ENCODE measurements at places on chromosomes 6 and 20.

GRCh38 chr20:58692579-58693225 lies at the start of gene NPEPL1:
NPEPL1 (plus strand) TSS chr20:58692800; CDS start chr20:58692901, 101 bp downstream.
- peak; percentile 87 for DNase-seq

DNA sequence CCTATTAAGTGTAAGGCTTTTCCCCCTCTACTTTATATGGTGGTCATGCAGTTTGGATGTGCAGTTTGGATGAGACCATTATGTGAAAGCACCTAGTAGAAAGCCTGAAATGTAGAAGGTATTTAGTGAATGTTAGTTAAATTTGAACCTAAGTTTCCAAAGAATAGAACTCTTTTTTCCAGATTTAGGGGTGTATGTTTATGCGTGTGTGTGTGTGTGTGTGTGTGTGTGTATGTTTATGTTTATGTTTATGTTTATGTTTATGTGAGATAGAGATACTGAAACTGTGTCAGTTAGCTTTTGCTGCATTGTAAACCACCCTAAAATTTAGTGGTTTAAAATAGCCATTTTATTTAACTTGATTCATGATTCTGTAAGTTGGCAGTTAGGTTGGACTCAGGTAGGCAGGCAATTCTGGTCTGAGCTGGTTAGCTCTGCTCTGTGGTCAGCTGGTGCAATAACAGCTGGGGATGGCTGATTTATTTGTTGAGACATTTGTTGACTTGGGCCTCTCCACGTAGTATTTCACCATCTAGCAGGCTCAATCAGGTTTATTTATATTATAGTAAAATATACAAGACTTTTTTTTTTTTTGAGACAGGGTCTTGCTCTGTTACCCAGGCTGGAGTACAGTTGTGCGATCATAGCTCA lies 54.0 kb downstream of the STK4 start:
- no peak for DNase-seq

DNA sequence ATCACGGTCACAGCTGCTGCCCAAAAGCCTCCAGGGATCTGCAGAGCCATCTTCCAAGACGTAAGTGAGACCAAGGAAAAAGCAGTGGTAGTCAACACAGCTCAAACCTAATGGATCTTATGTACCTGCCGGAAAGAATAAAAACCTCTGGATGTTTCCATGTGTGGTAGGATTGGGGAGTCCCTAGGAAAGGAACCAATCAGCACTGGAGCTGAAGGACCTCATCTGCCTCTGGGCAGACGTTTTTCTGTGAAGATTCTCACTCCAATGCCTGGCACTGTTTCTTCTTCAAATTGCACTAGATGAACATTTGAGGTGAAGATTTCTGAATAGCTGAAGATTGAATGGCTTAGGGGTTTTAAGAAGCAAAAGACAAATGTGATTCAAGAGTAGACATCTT lies at the start of gene HLA-DQB2:
Gene HLA-DQB2 (minus strand): TSS at position 112 of the 400 bp plus-strand sequence. CDS start 62 bp downstream, at position 50.
- DNase-seq = no peak

DNA sequence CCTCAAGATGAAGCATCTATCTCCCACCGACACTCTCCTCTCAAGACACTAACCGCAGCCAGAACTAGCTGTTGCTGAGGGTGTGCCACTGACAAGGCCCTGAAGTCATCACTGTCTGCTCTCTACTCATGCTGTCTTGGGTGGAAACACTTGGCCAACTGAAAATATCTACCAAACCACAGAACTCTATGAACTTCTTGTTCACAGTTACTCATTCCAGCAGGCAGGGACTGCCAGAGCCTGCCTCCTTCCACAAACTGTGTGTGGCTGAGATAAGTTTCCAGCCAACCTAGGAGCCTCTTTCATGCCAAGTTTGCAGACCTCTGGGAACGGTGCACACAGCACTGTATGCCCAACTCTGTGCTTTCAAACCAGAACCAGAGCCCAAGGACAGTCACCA lies 45.5 kb upstream of the NXT1 start:
- DNase-seq = no peak

GRCh38 chr6:21438986-21439352 lies 154.6 kb upstream of the SOX4 start:
- DNase-seq = no peak

GRCh38 chr6:34638834-34639736 lies 57.5 kb downstream of the ILRUN start:
- no peak for DNase-seq

DNA sequence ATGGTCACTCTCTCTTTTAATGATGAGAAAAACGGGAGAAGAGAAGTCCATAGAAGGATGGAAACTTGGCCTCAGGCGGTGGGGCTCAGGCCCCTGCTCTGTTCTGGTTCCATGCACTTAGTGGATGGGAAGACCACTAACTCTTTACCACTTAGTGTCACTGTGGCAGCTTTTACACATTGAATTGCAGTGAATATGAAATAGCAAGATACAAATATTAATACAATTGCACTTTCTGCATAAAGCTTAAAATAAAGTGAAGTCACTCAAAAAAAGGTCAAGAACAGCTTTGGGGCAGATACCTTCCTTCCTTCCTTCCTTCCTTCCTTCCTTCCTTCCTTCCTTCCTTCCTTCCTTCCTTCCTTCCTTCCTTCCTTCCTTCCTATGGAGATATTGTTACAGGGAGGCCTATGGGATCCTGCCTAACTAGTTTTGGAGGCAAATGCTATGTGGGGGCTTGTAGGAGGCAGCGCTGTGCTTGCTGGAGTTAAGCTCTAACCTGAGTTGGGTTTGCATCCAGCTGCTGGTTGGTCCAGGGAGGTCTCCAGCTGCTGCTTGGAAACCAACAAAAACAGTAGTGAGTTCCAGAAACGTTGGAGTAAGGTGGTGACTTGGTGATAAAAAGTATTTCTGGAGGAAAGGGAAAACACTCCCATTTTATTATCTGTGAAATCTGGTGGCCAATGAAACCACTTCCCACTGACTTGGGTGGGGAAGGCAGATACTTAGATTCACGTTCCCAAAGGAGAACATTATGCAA lies 62.3 kb upstream of the NKX2-2 start:
- no peak for DNase-seq

- no peak for DNase-seq
Measured at GRCh38 chr6:40722091-40722490, 134.9 kb upstream of the LRFN2 start.

DNA sequence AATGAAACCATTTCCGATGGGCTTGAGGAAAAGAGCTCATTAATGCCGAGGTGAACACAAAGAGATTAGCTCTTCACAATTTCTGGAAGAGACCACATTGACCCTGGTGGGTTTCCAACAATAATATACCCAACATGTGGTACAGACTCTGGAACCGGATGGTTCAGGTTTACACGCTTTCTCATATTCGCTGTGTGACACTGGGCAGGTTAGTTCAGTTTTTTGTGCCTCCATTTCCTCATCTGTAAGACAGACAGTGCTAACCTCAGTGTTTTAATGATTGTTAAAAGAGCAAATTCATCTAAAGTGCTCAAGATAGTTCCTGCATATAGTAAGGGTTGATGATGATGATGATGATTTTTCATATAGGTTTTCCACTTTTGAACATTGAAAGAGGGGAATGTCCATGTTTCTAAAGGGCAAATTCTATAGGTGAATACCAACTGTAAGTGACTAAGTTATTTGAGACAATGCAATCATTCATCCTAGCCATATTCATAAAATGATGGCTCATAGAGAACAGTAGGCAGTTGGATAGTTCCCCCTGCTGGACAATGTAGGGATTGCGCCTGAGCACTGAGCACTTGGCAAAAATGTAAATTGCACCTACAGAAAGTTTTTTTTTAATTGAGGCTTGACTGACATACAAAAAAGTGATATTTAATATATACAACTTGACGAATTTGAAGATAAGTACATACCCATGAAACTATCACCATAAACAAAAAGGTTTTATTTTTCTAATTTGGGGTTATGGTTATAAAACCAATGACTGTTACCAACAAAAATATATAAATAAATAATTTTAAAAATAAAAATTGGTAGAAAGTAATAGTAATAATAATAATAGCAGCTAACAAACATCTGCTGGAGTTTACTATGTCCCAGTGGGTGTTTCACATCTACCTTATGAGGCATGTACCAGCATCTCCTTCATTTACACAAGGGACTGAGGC lies 2.1 kb upstream of the PERP start:
- DNase-seq = peak; percentile 85

All from RKO (cell line).